ENCODE measurements at places on chromosomes 5 and 9.

- DNase-seq, result no peak
- H3K27me3 ChIP-seq, result no peaks in the 10 kb centered on the region
- H3K36me3 ChIP-seq, result peaks cover 38% of the 10 kb centered on the region
These were observed 50.0 kb downstream of the RCL1 start for GRCh38 chr9:4842734-4843133.

DNA sequence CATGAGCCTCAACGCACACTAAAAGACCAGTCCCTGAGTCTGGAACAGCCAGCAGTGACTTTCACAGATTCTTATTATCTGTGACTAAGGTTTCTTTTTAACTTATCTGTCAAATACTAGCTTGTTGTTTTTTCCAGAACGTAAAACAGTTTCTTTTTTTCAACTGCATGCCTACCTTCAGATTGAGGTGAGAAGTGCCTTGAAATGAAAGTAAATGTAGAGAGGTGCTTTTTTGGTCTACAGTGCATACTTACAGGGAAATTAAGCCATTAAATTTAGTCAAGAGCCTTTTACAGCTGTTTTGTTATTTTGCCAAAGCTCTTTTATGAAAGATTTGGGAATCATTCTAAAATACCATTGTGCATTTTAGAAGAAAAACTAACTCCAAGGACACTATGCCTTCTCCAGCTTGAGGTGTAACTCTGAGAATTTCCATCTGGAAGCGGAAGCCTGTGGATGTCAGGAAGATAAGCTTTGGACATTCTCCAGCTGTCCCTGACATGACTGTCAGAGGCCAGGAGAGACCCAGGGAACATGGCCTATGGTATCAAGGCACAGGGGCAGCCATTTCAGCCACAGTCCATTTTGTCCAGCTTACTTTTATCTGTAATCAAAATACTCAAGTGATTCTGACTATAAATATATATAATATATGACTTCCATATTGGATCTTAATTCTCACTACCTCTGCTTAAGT, 230.3 kb downstream of the GLIS3 start:
- no peak overlapping the region for H3K4me3 ChIP-seq
- no peaks in the 10 kb centered on the region for H3K4me1 ChIP-seq
- no peaks in the 10 kb centered on the region for H3K27me3 ChIP-seq
- H3K36me3 ChIP-seq, result no peaks in the 10 kb centered on the region
- DNase-seq, result no peak
- no peak overlapping the region for H3K27ac ChIP-seq

GRCh38 chr9:22119522-22120158, 110.5 kb upstream of the CDKN2B start:
- no peak overlapping the region for H3K27ac ChIP-seq
- DNase-seq, result peak; percentile 30
- no peaks in the 10 kb centered on the region for H3K36me3 ChIP-seq
- no peak overlapping the region for H3K4me3 ChIP-seq

DNA sequence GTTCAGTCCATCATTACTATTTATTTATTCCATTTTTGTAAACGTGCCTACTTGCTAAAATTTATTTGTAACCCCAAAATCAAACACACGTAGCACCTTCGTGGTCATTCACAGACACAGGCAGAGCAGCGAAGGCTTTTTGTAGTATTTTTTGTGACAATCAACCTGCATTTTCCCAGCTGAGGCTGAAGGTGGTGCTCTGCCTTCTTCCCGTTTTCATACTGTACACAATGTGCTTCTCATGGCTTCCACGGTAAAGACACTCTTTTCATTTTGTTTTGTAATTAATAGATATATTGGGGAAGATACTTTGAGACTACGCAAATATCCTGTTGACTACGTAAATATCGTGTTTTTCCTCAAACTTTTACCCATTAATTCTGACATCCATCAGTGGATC, 19.4 kb downstream of the DAP start:
- H3K36me3 ChIP-seq, result peaks cover 83% of the 10 kb centered on the region
- H3K4me3 ChIP-seq, result no peak overlapping the region
- no peaks in the 10 kb centered on the region for H3K27me3 ChIP-seq
- H3K4me1 ChIP-seq, result no peaks in the 10 kb centered on the region
- DNase-seq, result no peak
- H3K27ac ChIP-seq, result no peak overlapping the region

DNA sequence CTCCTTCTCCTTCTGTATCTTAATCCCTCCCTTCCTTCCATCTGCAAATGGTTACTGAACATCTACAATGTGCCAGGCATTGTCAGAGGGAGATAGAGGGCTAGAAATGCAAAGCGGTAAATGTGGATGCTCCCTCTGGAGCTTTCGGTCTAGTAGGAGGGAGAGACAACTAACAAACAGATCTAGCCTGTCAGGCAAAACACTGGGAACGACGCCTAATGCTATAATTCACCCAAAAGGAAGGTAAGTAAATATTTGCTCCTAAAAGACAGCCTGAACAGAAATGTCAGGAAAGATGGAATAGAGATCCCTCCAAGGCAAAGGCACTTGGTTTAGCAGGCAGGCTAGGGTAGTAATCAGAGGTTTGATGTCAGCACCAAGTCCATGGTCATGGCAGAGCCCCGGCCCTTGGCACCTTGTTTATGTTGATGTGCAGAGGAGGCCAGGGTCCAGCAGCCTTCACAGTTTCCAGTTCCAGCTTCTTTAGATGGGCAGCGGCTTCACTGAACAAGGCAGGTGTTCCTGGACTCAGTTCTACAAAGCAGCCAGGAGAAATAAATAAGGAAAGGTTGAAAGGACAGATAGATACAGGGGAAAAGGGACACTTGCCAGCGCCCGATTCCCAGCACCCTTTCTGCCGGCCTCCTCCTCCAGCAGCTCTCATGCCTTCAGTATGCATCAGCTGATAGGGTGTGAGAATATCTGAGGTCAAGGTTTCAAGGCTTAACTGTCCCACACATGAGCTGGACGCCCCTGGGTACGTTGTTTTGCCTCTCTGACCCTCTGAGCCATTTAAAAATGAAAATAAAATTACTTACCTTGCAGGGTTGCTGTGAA, 46.5 kb upstream of the FRRS1L start:
- no peaks in the 10 kb centered on the region for H3K36me3 ChIP-seq
- H3K4me3 ChIP-seq, result no peak overlapping the region
- H3K4me1 ChIP-seq, result no peaks in the 10 kb centered on the region
- no peak overlapping the region for H3K27ac ChIP-seq

GRCh38 chr5:136114414-136115125, 18.1 kb upstream of the SMAD5 start:
- H3K27ac ChIP-seq, result no peak overlapping the region
- DNase-seq, result no peak
- peaks cover 9% of the 10 kb centered on the region for H3K27me3 ChIP-seq
- no peak overlapping the region for H3K4me3 ChIP-seq
- H3K4me1 ChIP-seq, result no peaks in the 10 kb centered on the region
- no peaks in the 10 kb centered on the region for H3K36me3 ChIP-seq

GRCh38 chr5:1767524-1768282, 31.9 kb downstream of the MRPL36 start:
- H3K4me3 ChIP-seq, result no peak overlapping the region
- no peaks in the 10 kb centered on the region for H3K36me3 ChIP-seq
- H3K27me3 ChIP-seq, result peaks cover 6% of the 10 kb centered on the region
- H3K4me1 ChIP-seq, result no peaks in the 10 kb centered on the region
- DNase-seq, result no peak

DNA sequence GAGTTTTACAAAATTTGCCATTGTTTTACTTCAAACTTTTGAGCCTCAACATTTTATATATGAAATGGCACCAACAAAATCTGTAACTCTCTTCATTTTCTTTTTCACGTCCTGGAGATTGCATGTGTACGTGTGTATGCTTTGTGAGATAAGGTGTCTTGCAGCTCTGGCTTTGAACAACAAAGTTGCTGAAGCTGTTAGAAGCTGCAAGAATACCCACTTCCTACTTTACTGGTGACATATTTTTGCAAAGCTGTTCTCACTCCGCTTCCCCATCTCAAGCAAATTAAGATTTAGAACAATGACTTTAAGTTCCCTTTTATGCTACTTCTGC, 41.8 kb downstream of the FYB1 start:
- H3K27ac ChIP-seq, result peak overlapping the region; percentile 92
- peak; percentile 46 for DNase-seq
- H3K27me3 ChIP-seq, result no peaks in the 10 kb centered on the region
- peak overlapping the region; percentile 30 for H3K4me3 ChIP-seq

DNA sequence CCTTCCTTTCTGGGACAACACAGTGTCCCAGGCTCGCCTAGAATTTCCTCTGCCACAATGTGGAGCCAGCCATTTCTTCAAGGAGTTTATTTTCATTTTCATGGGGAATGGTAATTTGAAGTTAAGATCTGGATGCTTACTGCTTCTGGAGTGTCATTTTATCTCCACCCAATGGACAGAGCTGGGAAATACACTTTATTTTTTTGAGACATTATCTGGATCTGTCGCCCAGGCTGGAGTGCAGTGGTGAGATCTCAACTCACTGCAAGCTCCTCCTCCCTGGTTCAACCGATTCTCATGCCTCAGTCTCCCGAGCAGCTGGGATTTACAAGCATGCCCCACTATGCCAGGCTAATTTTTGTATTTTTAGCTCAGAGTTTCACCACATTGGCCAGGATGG, 12.7 kb upstream of the THG1L start:
- H3K27ac ChIP-seq, result no peak overlapping the region
- peak; percentile 35 for DNase-seq
- peaks cover 25% of the 10 kb centered on the region for H3K4me1 ChIP-seq
- H3K36me3 ChIP-seq, result no peaks in the 10 kb centered on the region

- no peak for DNase-seq
- peaks cover 75% of the 10 kb centered on the region for H3K4me1 ChIP-seq
- peak overlapping the region; percentile 52 for H3K27ac ChIP-seq
- H3K36me3 ChIP-seq, result no peaks in the 10 kb centered on the region
- no peak overlapping the region for H3K4me3 ChIP-seq
- H3K27me3 ChIP-seq, result no peaks in the 10 kb centered on the region
These were observed 7.3 kb upstream of the PTGER4 start for GRCh38 chr5:40672425-40672824.

- no peaks in the 10 kb centered on the region for H3K27me3 ChIP-seq
- H3K27ac ChIP-seq, result no peak overlapping the region
- H3K4me3 ChIP-seq, result no peak overlapping the region
- no peaks in the 10 kb centered on the region for H3K36me3 ChIP-seq
- peaks cover 6% of the 10 kb centered on the region for H3K4me1 ChIP-seq
These were observed 98.9 kb upstream of the PHYKPL start for GRCh38 chr5:178331491-178331996.

DNA sequence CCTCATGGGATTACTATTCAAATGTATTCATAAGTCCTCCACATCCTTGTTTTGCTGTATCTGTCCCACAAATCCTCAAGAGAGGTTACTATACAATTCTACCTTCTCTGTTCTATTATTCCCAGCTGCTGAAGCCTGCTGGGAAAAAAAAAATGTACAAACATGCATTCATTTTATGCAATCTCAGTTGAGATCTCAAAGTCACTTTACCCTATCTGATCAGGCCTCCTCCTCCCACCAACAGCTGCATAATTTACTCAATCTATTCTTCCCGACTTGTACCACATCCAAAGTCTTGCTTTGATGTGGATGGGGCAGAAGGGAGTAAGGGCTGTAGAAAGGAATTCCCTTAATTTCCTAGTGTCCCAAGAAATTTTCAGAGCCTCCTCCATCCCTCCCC, 28.6 kb downstream of the PSIP1 start:
- H3K27ac ChIP-seq, result no peak overlapping the region
- no peak for DNase-seq
- no peak overlapping the region for H3K4me3 ChIP-seq
- no peaks in the 10 kb centered on the region for H3K27me3 ChIP-seq
- H3K36me3 ChIP-seq, result peaks cover 81% of the 10 kb centered on the region

DNA sequence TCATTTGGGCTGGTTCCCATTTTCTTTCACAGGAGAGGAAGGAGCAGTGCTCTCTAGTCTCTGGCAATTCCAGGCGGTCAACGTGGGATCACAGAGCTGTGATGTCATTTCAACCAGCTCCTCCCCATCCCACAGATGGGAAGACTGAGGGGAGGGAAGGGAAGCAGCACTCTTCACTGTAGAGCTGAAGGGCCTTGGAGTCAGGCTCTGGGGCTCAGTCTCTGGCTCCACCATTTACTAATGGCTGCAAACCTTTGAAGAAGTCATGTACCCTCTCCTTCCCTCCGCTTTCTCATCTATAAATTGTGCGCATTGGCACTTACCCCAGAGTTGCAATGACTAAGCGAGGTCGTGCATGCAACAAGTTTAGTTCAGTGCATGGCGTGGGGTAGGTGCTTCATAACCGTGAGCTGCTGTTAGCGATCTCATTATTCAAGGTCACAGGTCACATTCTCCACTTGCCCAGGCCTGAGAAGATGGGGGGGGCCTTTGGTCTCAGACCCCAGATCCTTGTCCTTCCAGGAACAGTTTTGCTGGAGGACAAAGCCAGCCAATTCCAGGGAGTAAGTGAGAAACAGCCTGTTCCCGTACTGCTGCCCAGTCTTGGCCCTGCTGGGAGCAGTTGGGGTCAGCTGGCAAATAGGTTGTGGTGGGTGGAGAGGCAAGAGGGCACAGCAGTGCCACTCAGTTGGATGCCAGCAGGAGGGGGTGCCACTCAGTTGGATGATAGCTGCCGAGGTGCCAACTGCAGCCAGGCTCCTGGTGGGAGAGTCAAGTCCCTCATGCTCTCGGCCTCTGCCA, 136.7 kb downstream of the RGS3 start:
- H3K36me3 ChIP-seq, result no peaks in the 10 kb centered on the region
- H3K4me1 ChIP-seq, result no peaks in the 10 kb centered on the region
- no peak overlapping the region for H3K27ac ChIP-seq
- DNase-seq, result no peak
- H3K27me3 ChIP-seq, result no peaks in the 10 kb centered on the region
